ENCODE measurements at places on chromosomes 1 and 21.

- no peak for DNase-seq
These were observed 27.6 kb upstream of the RGL1 start for GRCh38 chr1:183777328-183777727.

GRCh38 chr1:67886076-67886475, 52.8 kb upstream of the GNG12 start:
- no peak for DNase-seq

GRCh38 chr21:16302851-16303282, 573.1 kb downstream of the USP25 start:
- DNase-seq, result no peak

- no peak for DNase-seq
These were observed 94.2 kb downstream of the PLXNA2 start for GRCh38 chr1:208149776-208150514.

DNA sequence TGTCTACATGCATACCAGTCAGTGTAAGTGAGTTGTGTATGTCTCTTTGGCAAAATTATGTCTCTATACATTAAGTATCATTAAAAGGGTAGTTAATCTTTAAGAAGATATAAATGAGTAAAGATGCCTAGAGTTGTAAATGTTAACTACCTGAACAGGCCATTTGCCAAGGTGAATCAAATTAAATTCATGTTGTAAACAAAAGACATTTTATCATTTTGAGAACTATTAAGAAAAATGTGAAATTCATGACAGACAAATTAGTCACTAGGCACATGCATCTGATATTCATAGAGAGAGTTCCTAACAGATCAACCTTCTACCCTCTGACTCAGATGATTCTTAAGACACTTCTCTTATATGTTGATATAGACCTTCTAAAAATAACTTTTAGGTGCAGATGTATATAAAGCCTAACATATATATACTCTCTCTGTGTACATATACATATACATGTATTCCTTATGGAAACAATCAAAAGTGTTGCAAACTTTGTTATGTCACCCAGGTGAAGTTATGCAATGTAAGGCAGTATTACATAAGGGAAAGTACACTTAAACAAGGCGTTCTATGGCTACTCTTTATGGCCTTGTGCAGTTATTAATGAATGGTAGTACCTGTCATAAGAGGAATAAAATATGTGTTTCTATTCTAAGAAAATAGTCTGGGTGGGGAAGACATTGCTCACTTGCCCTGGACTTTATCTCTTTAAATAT, at the start of gene TMPRSS15:
TMPRSS15 (minus strand) TSS at position 51 of the 716 bp plus-strand sequence. CDS start 163 bp downstream, outside the sequence.
- DNase-seq, result no peak

DNA sequence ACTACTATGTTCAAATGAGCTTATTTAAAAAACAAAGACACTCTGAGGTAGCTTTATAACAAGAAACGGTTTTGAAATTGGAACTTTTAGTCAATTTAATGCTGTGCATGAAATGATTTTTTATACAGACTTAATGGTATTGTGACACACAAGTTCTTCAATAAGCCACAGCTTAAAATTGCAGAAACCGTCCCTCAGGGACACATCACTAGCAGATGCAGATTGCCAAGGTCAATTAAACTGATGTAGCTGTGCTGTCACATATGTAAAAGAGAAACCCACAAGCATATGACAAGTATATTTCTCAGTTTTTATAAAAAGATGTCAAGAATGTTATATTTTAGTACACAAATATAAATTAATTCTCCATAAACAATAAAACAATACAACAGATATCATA, 366.9 kb downstream of the DPYD start:
- no peak for DNase-seq

GRCh38 chr21:43786807-43787440, 2.5 kb upstream of the RRP1 start:
- DNase-seq, result no peak

DNA sequence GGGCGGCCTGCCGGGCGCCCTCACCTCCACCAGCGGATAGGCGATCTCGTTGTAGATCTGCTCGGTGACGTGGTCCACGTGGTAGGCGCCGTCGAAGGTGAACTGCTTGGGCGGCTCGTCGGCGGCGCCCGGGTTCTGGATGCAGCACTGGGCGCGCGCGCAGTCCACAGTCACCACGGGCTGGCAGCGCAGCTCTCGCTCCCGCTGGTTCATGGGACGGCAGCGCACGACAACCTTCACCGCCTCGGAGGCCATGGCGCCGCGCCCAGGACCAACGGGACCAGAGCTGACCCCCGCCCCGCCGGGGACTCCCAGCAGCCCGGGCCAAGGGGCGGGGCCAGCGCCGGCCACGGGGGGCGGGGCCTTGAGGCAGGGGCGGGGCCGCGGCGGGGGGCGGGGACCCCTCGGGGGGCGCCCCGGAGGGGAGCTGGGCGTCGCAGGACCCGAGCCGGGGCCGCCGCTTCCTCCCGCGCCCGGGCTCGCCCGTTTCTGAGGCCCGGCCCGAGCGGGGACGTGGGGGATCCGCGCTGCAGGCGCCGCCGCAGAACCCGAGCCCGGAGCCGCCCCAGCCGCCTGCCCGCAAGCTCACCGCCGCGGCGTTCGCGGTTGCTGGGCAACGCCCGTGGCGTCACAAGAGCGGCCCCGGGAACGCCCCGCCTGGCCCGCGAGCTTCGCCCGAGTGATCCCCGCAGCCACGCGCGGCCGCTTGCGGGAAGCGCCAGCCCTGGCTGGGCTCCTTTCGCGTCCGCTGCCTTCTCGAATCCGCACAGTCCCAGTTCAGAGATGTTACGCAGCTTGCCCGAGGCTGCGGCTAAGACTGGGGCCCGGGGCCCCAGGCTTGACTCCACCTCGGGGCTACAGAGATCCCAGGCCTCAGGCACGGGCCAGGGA, at the start of gene KIF17:
KIF17 (minus strand) TSS at position 556 of the 891 bp plus-strand sequence; CDS start at position 255, 301 bp downstream.
- DNase-seq, result no peak

- no peak for DNase-seq
These were observed 335.0 kb upstream of the GREM2 start for GRCh38 chr1:240946926-240947325.

DNA sequence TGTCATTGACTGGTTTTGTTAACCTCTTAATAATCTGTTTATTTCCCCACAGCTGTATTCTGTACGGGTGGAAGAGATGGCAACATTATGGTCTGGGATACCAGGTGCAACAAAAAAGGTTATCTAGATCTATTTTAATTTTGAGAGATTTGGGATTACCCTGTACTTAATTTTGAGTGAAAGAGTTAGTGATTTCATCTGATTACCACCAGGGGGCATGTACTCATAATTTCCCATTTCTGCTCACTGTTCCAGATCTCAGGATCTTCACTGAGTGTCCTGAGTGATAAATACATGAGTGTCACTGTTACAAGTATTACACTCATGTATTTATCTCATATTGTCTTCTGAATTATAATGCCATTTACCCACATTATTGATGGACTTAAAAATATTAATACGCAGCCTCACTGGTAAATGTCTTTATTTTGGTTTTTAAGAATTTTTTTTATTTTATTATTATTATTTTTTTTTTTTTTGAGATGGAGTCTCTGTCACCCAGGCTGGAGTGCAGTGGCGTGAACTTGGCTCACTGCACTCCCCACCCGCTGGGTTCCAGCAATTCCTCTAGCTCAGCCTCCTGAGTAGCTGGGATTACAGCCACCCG, 27.4 kb downstream of the DTL start:
- DNase-seq, result no peak

- no peak for DNase-seq
These were observed 16.4 kb upstream of the RAB29 start for GRCh38 chr1:205791568-205792180.

GRCh38 chr1:193408782-193409293, 222.4 kb upstream of the B3GALT2 start:
- DNase-seq, result no peak

- DNase-seq, result no peak
These were observed 5.2 kb downstream of the GJC2 start for GRCh38 chr1:228154670-228155571.

- DNase-seq, result no peak
These were observed 22.6 kb downstream of the COL18A1 start for GRCh38 chr21:45427331-45428271.

- no peak for DNase-seq
These were observed 698.0 kb upstream of the RGS18 start for GRCh38 chr1:191460234-191460633.

GRCh38 chr1:159436469-159436868, 3.1 kb upstream of the OR10J1 start:
- no peak for DNase-seq

GRCh38 chr1:45499415-45499769, 481 bp downstream of the CCDC163 start:
- DNase-seq, result no peak

DNA sequence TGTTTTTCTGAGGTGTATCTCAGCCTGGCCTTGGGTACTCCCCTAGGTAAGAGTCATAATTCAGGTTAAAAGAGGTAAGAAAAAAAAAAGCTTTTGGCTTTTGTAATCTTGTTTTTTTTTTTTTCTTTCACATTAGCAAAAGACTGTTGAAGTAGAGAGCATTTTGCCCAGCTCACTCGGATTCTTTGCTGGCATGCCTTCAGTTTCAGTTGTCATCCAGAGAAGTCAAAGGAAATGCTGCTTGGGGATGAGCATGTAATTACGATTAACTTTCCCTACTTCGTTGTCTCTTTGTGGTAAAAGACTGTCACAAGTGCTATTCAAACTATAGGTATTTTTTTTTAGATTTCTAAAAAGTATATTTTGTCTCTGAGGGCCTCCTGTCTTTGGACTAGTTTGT, 6.3 kb downstream of the BACH1 start:
- no peak for DNase-seq

- DNase-seq, result no peak
These were observed 650 bp upstream of the CCDC190 start for GRCh38 chr1:162861625-162862024.

- DNase-seq, result no peak
These were observed 1.7 kb downstream of the FMN2 start for GRCh38 chr1:240093120-240093961.

GRCh38 chr1:34825455-34826091, 32.8 kb downstream of the GJA4 start:
- no peak for DNase-seq

DNA sequence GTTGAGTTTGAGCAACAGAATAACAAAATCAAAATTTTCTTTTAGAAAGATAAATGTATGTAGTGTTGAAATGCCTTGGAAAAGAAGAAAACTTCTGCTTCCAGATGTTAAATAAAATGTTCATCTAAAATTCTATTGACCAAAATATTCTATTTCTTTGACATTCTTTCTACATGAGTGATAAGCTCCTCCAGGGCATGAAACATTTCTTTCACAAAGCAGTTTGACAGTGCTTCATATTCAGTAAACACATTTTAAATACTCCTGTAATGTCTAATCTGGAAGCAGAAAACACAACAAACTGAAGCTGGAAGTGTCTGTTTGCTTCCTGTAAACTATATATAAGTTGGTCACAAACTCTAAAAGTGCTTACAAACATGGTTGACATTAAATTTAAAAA, 61.5 kb downstream of the RGS21 start:
- DNase-seq, result no peak

DNA sequence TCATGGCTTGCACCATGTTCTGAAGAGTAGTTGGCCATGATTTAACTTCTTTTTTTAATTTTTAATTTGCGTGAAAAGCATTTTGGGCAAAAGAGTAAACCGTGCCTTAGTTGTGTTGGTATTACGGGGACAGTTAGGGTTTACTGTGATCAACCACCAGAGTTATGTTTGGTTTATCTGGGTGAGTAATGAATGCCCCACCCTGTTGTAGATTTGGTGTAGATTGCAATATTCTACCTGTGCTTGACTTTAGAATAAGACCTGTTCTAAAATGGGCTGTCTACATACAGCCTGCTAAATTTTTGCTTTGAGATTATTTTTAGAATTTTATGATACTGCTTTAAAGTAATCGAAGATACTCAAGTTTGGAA, 1.4 kb downstream of the USP25 start:
- no peak for DNase-seq
